Subcutaneous adipose tissue (tissue), 4 donors: ENCODE measurements at places on chromosomes 6 and 20. TPM values are rescaled to one million over a fixed set of nuclear protein-coding genes. Genes with fewer than 3 reads are reported as not detected.

GPLD1 gene
- 17.5 TPM for total RNA-seq

WFDC5 gene
- not detected for total RNA-seq

MACROD2 gene
- 7.0 TPM for total RNA-seq

TENT5A gene
- 11.9 TPM for total RNA-seq

HRH3 gene
- total RNA-seq, result not detected

BPIFB1 gene
- total RNA-seq, result not detected

CLVS2 gene
- total RNA-seq, result not detected

COL9A3 gene
- not detected for total RNA-seq

TMEM200A gene
- 1.3 TPM for total RNA-seq

HTR1E gene
- total RNA-seq, result not detected

FHL5 gene
- 38.5 TPM for total RNA-seq

ELOVL2 gene
- 1.6 TPM for total RNA-seq
